ENCODE measurements at places on chromosomes 13 and 19.
A peak's percentile ranks its signal among the peaks of the same experiment; 100 is the strongest.

DNA sequence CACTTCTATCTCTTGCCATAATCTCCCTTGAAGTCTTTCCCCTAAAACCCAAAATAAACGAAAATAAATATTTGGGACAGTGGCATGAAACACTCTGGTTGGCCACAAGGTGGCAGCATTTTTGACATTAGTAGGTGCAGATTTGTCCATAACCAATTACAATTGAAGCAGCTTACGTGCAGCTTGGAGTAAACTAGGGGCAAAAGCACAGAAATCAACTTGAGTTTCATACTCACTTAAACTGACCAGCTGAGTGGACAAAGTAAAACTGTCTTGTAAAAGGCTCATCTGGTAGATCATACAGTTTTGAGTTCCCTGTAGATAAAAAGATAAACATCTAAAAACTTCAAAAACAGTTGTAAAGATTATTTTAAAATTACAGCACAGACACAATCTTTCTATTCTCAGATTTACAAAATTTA lies 18.8 kb downstream of the PDCD5 start:
- peak; percentile 27 for DNase-seq

GRCh38 chr19:3450796-3451411 lies 29.4 kb downstream of the SMIM24 start:
- DNase-seq = no peak

DNA sequence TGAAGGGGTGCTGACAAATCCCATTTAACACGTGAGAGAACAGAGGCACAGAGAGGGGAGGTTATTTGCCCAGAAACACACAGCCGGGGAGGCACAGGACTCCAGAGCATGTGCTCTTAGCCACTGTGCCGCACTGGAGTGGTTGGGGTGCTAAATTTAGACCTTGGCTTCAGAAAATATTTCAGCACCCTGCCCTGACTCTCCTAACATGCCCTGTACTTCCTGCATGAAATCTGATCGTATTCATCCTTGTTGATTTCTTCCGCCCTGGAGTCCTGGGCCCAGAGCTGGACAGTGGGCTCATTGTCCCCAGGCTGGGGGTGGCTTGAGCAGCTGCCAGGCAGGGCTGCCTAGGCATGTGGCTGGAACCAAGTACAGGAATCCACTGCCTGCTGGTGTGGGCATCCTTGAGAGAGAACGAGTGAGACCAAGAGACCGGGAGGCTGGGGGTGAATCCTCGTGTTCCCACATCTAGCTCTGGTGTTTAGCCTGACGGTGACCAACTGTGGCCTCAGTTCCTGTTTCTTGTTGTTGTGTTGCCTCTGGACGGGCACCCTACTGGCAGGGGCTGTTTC lies 5.3 kb downstream of the SLC27A1 start:
- no peak for DNase-seq

DNA sequence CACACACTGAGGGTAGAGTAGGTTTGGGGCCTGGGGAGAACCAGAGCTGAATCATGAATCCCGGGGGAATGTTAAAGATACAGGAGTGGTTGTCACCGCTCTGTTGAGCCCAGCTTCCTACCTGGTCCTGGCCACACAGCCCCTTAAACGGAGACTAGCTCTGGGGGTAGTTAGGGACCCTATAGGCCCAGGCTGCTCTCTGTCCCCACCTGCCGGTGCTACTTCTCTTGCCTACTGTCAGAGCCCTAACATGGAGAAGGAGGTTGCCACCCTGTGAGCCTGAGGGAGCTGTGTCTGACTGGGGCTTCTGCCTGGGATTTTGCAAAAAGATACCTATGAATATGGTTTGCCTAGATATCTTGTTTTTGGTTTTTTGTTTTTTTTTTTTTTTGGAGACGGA lies 36.6 kb upstream of the ZNF429 start:
- no peak for DNase-seq

GRCh38 chr13:96091164-96092117 lies 1.5 kb downstream of the HS6ST3 start:
- DNase-seq = peak; percentile 28
